Articular chondrocyte of knee joint (primary cell): ENCODE measurements at places on chromosomes 16 and 17. TPM values are rescaled to one million over a fixed set of nuclear protein-coding genes. Genes with fewer than 3 reads are reported as not detected.

Gene MEFV
- total RNA-seq, result 0.11 and 0.13 TPM in 2 replicates

Gene CHD9NB
- 1.0 and 1.9 TPM in 2 replicates for total RNA-seq

Gene SLFN11
- 8.4 and 8.8 TPM in 2 replicates for total RNA-seq

Gene NIP7
- 19.6 and 23.9 TPM in 2 replicates for total RNA-seq

Gene KRTAP17-1
- total RNA-seq, result not detected in 2 replicates

Gene OTOP3
- not detected in 2 replicates for total RNA-seq

Gene MYL11
- total RNA-seq, result not detected in 2 replicates

Gene ADGRG3
- not detected in 2 replicates for total RNA-seq

Gene CCL14
- not detected in 2 replicates for total RNA-seq

Gene CCL1
- total RNA-seq, result not detected in 2 replicates

Gene GP1BA
- not detected in 2 replicates for total RNA-seq

Gene CALB2
- 0.43 and 0.78 TPM in 2 replicates for total RNA-seq

Gene GDPD1
- total RNA-seq, result 0.39 and 0.86 TPM in 2 replicates

Gene STH
- total RNA-seq, result not detected in 2 replicates

Gene GFAP
- total RNA-seq, result 0.65 and 0.76 TPM in 2 replicates

Gene KRTAP16-1
- not detected in 2 replicates for total RNA-seq

Gene PRSS27
- 1.1 and 1.3 TPM in 2 replicates for total RNA-seq

Gene DPEP3
- total RNA-seq, result not detected in 2 replicates

Gene KRT12
- not detected in 2 replicates for total RNA-seq

Gene GPR139
- total RNA-seq, result not detected in 2 replicates

Gene KRT24
- total RNA-seq, result not detected in 2 replicates

Gene CFAP97D1
- total RNA-seq, result not detected in 2 replicates

Gene SLC47A1
- total RNA-seq, result 10.2 and 14.9 TPM in 2 replicates

Gene COQ9
- total RNA-seq, result 29.0 and 32.8 TPM in 2 replicates

Gene SRL
- 0.32 and 0.39 TPM in 2 replicates for total RNA-seq
